ENCODE measurements at places on chromosomes 4 and X.

GRCh38 chrX:150161193-150161592 lies 201.9 kb upstream of the MAMLD1 start:
- no peak for DNase-seq

GRCh38 chr4:41281038-41281634 lies 24.4 kb downstream of the UCHL1 start:
- DNase-seq = peak; percentile 81

DNA sequence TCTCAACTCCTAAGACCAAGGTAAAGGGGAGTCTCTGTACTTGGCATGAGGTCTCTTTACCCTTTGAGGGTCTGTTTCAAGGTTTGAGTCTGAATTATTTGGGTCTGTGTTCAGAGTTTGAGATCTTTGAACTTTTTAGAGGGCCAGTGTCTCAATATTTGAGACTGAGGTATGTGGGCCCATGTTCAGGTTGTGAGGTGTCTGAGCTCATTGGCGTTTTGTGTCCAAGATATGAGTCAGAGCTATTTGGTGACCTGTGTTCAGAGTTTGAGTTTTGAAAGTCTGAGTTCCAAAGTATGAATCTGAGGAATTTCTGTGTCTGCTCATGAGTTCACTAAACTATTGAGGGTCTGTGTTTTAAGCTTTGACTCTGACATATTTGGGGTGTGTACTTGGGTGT lies 36.7 kb upstream of the PAGE4 start:
- DNase-seq = no peak

DNA sequence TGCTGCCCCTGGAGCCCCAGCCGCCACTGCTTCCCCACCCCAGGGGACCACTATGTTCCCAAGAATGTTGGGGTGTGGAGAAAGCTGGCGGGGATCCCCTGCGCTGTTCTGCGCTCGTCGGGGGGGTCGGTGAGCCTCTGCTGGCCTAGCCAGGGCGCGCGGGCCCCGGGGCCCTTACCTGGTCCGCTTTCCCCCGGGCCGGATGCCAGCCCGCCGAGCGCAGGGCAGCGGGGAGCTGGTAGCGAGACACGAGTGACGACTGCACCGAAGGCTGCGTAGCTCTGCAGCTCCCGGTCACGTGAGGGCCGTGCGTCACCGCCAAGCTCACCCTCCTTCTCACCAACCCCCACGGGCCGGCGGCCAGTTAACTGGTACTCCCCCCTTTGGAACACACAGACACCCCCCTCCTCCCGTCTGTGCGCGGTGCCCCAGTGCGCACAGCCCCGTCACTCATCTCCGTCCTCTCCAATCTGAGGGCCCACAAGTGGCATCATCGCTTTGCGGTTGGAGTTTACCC lies at the start of gene BEX1:
Gene BEX1, minus strand, starts transcription at position 254 of the 517 bp plus-strand sequence. CDS start 897 bp downstream, outside the sequence.
- peak; percentile 81 for DNase-seq

DNA sequence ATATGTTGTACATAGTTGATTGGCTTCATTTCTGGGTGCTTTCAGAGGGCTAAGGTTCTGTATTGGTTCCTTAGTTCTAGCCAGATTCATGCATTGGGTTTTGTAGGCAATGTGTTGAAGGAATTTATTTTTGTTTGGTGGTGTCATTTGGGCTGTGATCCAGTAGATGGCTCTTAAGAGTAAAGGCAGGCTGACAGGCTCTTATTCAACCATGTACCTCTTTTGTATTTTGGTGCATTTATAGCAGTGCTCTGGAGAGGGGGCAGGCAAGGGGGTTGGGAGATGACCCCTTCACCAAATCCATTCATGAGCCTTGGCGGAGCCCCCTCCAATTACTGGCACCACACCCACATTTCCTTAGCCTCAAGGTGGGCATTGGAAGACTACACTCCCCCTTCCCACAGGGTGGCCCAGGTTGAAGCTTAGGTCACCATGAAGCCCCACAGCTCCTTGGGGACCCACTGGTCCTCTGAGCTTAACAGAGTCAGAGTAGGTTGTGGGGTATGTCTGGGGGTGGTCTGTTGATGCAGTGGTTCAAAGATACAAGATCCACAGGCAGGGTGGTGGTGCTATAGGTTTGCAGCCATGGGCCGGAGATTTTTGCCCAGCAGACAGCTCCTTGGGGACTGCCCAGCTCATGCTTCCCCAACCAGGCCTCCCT lies 143.0 kb upstream of the GNPDA2 start:
- DNase-seq = no peak

DNA sequence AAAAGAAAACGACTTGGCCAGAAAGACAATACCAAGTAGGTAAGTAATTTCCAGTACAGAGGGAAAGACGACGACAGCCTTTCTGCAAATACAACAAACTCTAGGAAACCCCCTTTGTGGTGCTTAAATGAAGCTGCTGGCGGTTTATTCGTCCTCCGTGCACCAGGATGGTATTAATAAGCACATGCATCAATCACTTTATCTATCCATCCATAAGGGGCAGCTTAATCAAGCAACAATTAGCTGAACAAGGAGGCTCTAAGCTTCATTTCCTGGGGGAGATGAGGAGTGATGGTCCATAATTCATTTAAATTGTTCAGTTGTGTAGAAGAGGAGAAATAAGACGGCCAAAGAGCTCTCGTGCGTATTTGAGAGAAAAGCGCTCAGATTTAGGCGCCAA lies 26.2 kb downstream of the IRF2 start:
- DNase-seq = no peak

GRCh38 chrX:23885803-23886202 lies 21.9 kb downstream of the APOO start:
- DNase-seq = no peak

GRCh38 chr4:57078685-57079521 lies 31.3 kb downstream of the IGFBP7 start:
- no peak for DNase-seq

GRCh38 chr4:140688711-140689598 lies 67.2 kb downstream of the TBC1D9 start:
- no peak for DNase-seq

Measured in globus pallidus (tissue), 1 donor.